ENCODE measurements at places on chromosomes 16 and 17.
A peak's percentile ranks its signal among the peaks of the same experiment; 100 is the strongest.

DNA sequence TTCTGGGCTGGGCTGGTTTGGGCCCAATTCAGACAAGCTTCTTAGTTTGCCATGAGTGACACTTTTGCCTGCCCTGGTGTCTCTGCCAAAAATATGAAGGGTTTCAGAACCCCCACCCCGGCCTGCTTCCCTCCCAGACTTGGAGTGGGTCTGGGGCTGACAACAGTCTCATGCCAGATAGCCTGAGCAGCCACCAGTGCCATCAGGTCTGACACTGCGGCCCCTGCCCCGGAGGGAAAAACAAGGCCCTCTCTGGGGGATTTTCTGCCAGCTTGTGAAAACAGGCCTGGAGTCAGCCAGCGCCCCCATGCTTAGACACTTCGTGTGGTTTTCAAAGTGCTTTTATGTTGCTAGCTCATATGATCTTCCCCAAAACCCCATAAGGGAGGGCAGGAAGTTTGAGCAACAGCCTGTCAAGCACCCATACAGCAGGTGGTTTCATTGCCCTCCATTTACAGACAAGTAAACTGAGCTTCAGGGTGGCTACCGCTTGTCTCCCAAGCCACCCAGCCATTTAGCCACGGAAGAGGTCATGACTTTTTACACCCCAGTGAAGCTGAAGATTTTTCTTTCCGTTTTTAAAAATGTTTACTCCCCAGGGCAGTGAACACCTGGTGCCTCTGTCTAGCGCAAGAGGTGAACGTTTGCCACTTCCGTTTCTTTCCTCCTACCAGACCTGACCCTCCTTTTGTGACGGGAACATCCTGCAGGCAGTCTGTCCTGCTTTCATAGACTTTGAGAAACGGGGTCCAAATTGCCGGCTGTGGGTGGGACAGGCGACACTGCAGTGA lies 300.6 kb downstream of the SEC14L1 start:
- DNase-seq = no peak

DNA sequence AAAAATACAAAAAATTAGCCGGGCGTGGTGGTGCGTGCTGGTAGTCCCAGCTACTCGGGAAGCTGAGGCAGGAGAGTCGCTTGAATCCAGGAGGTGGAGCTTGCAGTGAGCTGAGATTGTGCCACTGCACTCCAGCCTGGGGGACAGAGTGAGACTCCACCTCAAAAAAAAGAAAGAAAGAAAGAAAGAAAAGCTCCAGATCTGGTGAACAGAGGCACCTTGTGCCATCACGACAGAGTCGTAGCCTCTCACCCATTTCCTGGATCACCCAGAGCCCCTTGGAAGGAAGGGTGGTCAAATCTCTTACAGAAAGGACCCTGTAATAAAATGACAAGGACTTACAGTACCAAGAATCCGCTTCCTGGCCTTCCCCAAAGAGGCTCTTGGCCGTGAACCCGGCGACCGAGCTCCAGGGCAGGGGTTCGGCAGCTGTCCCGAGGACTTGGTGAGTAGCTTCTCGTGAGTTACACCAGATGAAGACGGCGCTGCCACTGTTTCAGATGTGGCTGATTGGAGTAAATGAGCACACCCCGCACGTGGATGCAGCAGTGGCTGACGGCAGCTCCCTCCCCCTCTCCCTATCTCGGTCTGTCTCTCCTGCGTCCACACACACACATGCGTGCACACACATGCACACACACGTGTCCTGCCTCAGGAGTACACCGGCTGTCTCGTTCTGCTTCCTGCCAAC lies 13.5 kb downstream of the LGALS3BP start:
- no peak for DNase-seq

DNA sequence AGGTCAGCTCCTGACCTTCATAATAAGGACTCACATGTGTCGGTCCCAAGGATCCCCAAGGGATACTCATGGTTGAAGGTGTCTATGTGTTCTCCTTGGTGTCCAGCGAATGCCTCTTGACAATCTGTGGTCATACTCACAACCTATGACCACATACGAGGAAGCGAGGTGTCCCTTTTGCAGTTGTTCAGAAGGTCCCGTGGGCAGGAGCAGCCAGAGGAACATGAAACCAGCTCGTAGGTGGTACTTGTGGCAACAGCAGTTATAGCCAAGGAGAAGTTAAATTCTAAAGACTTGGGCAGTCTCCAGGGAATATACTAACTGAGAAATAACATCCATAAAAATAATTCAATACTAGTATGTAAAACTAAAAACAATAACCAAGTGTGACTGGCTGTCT lies 685.3 kb downstream of the WWOX start:
- DNase-seq = no peak

DNA sequence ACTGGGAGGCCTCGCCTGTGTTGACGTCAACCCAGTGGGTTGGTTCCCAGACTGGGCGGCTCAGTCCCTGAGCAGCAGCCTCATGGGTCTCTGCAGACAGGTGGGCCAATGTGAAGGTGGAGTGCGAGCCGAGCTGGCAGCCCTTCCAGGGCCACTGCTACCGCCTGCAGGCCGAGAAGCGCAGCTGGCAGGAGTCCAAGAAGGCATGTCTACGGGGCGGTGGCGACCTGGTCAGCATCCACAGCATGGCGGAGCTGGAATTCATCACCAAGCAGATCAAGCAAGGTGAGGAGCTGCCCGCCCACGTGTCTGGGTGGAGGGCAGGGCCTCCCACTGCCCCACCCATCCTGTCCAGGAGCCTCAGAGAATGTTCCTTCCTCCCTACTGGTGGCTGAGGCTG lies 44.1 kb downstream of the MRC2 start:
- no peak for DNase-seq

DNA sequence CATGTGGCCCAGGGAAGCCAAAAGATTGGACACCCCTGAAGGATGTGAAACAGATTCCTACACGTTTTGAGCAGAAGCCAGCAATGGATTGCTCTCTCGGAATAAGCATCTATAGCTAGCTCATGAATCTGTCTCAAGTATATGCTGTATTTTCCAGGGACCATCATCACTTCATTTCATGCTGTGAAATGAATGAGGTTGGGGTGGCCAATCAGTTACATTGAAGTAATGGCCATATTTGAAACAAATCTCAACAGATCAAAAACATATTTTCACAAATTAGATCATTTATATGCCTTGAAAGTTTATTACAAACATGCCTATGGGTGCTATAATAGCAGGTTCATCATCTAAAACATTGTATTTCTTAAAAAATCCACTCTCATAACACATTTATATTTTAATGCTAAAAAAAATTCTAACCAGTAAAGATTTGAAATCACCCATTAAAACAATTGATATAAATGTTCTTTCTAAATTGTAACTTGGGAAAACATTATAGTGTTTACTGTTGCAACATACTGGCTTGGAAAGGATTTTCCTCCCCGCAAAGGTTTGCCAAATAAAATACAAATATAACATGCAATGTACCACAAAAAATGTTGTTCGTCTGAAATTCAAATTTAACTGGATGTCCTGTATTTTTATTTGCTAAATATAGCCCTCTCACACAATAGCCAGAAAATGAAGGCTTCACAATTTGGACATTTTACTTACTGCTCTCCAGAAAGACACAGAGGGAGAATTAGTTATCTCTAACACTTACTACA lies 743.6 kb downstream of the KCNJ2 start:
- no peak for DNase-seq

DNA sequence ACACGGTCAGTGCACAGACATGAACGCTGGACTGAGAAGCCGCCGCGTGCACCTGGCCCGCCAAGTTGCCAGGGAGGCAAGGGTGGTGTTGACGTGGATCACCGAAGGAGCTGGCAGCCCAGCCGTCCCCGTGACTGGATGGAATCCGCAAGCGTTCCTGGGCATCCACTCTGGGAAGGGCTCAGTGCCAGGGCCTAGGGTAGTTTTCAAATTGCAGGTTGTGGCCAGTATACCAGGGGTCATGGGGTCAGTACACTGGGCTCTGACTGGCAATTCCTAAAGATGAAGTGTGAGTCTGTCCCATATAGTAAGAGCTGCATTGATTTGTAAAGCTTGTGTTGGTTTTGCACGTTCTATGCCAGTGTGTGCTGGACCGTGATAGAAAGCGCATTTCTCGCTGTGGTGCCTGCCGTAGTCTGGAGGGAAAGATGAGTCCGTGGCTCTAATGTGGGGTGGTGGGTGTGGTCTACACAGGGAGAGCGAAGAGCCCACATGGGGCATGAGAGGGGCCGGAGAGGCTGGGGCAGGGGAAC lies 21.1 kb upstream of the METRNL start:
- peak; percentile 79 for DNase-seq
